ENCODE measurements at places on chromosomes 5 and 9.
A peak's percentile ranks its signal among the peaks of the same experiment; 100 is the strongest.

GRCh38 chr9:27755846-27756245 lies 182.6 kb upstream of the C9orf72 start:
- H3K27ac ChIP-seq, result no peak overlapping the region
- no peak overlapping the region for H3K4me3 ChIP-seq
- no peak for DNase-seq
- H3K27me3 ChIP-seq, result no peaks in the 10 kb centered on the region
- H3K4me1 ChIP-seq, result no peaks in the 10 kb centered on the region

DNA sequence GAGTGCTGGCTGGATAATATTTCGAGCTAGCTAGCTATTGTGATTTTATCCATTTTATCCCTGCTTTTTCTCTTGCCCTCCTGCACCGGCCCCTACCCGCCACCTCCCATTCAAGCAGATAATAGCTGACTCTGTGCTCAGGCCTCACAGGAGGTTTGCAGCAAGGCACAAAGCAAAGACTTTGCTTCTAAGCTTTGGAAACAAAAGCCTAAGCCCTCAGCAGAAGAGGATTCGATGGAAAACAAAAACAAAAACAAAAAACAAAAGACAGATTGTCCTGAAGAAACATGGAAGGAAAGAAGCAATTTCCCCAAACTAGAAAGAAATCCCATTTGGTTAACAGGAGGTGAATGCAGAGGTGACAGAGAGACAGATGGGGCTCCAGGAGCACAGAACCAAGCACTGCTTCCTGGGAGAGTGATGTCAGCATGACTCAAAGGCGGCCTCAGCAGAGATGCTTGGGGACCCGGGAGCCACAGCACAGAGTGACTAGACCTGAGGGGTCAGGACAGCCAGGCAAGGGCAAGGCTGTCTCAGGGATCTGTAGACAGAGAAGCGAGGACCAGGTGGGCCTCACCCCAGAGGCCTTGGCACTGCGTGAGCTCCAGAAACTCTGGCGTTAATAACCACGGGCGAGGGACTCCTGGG lies 28.4 kb downstream of the MTX3 start:
- H3K4me1 ChIP-seq, result no peaks in the 10 kb centered on the region
- H3K4me3 ChIP-seq, result no peak overlapping the region
- no peak overlapping the region for H3K27ac ChIP-seq

GRCh38 chr5:53219174-53219573 lies 109.6 kb upstream of the MOCS2 start:
- no peak overlapping the region for H3K27ac ChIP-seq
- H3K4me1 ChIP-seq, result no peaks in the 10 kb centered on the region
- no peak overlapping the region for H3K4me3 ChIP-seq
- no peaks in the 10 kb centered on the region for H3K36me3 ChIP-seq

- H3K27ac ChIP-seq, result peak overlapping the region; percentile 99
- peaks cover 8% of the 10 kb centered on the region for H3K27me3 ChIP-seq
- H3K4me3 ChIP-seq, result peak overlapping the region; percentile 99
- peaks cover 32% of the 10 kb centered on the region for H3K4me1 ChIP-seq
Observed at GRCh38 chr9:128127990-128128835, 684 bp upstream of the PTGES2 start.

DNA sequence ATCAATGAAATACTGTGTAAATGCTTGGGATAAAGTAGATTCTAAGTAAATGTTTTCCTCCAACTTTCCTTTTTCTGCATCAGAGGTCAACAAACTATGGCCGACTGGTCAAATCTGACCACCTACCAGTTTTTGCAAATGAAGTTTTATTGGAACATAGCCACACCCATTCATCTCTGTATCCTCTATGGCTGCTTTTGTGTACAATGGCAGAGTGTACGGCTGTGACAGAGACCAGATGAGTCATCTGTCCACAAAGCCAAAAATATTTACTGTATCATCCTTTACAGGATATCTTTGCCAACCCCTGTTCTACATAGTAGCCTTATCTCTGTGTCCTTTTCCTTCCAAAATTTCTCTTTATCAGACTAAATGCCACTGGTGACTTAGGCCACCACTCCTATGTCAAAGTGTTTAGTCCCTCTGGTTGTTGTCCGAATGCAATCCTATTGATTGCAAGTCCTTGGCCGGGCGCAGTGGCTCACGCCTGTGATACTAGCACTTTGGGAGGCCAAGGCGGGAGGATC lies 218.4 kb upstream of the KLF4 start:
- H3K4me3 ChIP-seq, result no peak overlapping the region
- no peak for DNase-seq
- H3K36me3 ChIP-seq, result no peaks in the 10 kb centered on the region
- H3K27me3 ChIP-seq, result no peaks in the 10 kb centered on the region
- H3K27ac ChIP-seq, result no peak overlapping the region

GRCh38 chr5:170006021-170006420 lies 25.7 kb upstream of the INSYN2B start:
- no peaks in the 10 kb centered on the region for H3K4me1 ChIP-seq
- peaks cover 28% of the 10 kb centered on the region for H3K36me3 ChIP-seq
- H3K27me3 ChIP-seq, result no peaks in the 10 kb centered on the region
- no peak for DNase-seq
- no peak overlapping the region for H3K4me3 ChIP-seq

DNA sequence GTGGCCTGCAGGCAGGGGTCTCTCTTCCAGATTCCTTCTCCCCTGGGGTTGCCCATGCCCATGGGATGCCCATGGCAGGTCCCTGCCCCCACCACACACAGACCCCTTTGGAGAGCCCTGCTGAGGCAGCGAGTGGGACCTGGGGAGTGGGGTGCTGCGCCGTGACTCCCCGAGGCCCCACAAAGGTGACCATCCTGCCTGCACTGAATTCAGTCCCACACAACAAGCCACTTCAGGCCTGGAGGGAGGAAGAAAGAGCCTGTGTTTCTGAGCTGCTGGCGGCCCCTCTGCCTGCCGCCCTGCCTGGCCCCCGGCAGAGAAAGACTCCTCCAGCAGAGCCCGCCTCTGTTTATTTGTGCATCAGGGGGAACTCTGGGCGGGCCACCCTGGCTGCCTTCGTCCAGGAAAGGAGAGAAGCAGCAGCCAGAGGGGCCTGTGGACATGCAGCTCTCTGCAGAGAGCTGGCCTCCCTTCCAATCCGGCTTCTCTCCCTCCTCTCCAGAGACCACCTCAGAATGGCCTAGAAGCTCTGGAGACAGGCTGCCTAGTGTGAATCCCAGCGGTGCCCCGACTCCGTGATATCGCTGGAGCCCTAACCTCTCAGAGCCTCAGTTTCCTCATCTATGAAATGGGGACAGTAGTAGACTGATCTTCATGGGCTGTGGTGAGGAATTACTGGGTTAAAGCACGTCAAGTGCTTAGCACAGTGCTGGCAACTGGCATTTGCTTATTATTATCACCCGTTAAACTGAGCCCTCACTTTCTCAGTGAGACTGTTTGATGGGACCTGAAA lies 72.9 kb downstream of the COL27A1 start:
- H3K27me3 ChIP-seq, result peaks cover 13% of the 10 kb centered on the region
- no peak overlapping the region for H3K4me3 ChIP-seq
- no peak for DNase-seq
- H3K4me1 ChIP-seq, result no peaks in the 10 kb centered on the region

- DNase-seq, result no peak
- peaks cover 43% of the 10 kb centered on the region for H3K36me3 ChIP-seq
- H3K27me3 ChIP-seq, result no peaks in the 10 kb centered on the region
- H3K27ac ChIP-seq, result peak overlapping the region; percentile 98
- H3K4me1 ChIP-seq, result peaks cover 43% of the 10 kb centered on the region
Observed at GRCh38 chr9:122827761-122828093, 661 bp downstream of the PDCL start.

- H3K4me3 ChIP-seq, result no peak overlapping the region
- no peak for DNase-seq
- peaks cover 9% of the 10 kb centered on the region for H3K36me3 ChIP-seq
Observed at GRCh38 chr9:76603448-76603895, 144.5 kb downstream of the GCNT1 start.

GRCh38 chr9:129836311-129837007 lies 1.2 kb downstream of the USP20 start:
- H3K36me3 ChIP-seq, result peaks cover 52% of the 10 kb centered on the region
- peak; percentile 8 for DNase-seq
- H3K27me3 ChIP-seq, result no peaks in the 10 kb centered on the region

- H3K36me3 ChIP-seq, result no peaks in the 10 kb centered on the region
- no peak overlapping the region for H3K27ac ChIP-seq
- no peaks in the 10 kb centered on the region for H3K4me1 ChIP-seq
Observed at GRCh38 chr9:92525306-92525705, 10.5 kb downstream of the ECM2 start.

DNA sequence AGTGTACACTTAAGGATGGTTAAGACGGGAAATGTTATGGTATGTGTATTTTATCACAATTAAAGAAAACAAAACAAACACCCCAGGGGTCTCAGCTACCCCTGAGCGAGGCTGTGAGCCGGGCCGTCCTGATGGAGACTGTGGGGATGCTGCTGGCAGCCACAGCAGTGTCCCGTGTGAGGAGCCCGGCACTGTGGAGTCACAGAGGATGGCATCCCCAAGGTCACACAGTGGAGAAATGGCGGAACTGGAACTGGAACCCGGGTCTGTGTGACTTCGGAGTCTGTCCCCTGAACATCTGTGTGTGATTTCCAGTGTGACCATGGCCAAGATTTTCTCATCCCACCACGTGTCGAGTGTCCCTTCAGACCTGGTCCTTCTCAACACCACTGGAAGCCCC lies 80.7 kb upstream of the PHYKPL start:
- no peaks in the 10 kb centered on the region for H3K36me3 ChIP-seq
- H3K4me3 ChIP-seq, result no peak overlapping the region
